ENCODE measurements at places on chromosomes 16 and 17.

DNA sequence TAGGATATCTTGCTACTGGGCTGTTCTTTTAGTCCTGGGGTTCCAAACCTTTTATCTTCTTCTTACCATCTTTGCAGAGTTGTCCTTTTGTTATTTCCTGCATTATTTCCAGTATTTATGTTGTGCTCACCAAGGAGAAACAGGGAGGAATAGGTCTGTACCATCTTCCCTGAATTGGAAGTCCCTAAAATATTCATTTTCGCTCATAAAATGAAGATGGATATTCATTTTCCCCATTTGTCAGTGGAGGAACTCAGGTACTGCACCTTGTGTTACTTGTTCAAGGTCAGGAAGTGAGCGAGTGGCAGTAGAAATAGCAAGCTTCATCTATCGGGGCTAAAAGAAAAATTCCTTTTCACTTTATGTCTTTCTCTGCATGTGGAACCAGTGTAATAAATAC lies 989.7 kb downstream of the CDH11 start:
- DNase-seq = no peak

GRCh38 chr17:29650396-29650795 lies 27.7 kb upstream of the CORO6 start:
- DNase-seq = no peak

DNA sequence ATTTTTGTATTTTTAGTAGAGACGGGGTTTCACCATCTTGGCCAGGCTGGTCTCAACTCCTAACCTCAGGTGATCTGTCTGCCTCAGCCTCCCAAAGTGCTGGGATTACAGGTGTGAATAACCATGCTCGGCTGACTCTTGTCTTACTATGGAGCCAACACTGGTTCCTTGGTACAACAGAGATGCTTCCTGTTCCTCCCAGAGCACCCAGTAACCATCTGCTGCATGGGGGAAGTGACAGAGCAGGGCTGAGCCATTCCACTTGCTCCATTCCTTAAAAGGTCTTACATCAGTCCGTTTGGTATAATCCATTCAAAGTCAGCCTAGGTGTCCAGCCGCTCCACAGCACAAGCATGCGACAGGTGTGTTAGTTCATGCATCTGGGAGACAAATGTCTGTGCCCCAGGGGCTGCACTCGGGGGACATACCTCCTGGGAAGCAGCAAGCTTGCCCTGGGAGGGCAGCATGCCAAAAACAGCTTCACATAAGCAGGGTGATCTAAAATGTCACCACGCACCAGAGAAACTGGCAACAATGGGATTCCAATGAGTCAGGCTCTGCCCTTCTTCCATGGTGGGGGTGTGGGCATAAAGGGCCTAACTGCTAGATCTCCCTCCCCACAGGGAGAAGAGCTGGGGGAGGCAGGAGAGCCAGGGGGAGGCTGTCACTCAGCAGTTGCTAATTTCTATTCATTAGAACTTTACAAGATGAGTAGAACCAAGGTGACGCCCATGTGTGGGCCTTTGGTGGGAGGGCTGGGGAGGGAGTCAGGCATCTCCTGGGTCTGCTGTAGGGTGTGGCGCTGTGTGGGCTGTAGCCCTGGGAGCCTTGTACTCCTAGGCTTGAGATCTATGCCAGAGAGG lies 35.5 kb downstream of the PIPOX start:
- DNase-seq = no peak

DNA sequence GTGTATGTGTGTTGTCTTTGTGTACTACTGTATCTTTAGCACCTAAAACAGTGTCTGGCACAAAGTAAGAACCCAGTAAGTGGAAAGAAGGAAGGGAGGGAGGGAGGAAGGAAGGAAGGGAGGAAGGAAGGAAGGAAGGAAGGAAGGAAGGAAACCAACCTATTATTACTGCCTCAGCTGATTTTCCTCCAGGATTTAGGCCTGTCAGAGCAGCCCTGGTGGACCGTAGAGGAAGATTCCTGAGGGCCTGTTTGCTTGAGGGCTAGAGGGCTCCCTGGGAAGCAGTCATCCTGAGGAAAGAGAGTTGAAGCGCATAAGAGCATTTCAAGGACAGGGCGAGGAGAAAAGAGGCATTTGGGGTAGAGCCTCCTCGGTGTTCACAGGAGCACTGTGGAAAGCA lies 61.5 kb downstream of the WSB1 start:
- DNase-seq = no peak

DNA sequence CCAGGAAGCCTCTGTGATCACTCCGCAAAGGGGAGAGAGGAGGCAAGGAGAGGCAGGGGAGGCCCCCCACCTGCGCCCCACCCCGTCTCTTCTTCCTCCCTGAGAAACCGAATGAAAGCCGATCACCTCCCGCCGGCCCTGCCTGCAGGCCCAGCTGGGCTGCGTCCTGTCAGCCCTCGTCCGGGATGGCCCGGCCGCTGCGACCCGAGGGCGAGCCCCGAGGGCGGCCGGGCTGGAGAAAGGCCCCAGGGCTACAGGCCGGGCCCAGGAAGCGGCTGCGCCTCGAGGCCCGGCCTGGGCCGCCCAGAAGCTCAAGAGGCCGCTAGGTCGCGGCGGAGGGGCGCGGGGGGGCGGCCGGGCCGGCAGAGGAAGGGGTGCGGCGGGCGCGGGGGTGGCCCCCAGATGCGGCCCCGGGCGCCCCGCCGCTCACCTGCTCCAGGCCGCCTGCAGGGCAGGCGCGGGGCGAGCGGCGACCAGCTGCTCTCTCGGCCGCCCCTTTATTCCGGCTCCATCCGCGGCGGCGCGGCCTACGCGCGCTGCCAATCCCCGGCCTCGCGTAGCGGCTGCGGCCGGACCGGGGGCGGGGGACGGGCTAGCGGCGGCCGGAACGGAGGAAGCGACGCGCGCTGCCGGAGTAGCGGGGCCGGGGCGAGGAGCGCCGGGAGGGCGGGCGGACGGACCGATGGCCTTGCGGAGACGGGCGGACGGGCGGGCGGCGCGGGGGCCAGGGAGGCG lies at the start of gene ZNF319:
Gene ZNF319 (minus strand): TSS at position 702 of the 735 bp plus-strand sequence. CDS start 2,407 bp downstream, outside the sequence.
- peak; percentile 23 for DNase-seq

GRCh38 chr16:28602529-28602928 lies 5.7 kb upstream of the SULT1A2 start:
- DNase-seq = no peak

DNA sequence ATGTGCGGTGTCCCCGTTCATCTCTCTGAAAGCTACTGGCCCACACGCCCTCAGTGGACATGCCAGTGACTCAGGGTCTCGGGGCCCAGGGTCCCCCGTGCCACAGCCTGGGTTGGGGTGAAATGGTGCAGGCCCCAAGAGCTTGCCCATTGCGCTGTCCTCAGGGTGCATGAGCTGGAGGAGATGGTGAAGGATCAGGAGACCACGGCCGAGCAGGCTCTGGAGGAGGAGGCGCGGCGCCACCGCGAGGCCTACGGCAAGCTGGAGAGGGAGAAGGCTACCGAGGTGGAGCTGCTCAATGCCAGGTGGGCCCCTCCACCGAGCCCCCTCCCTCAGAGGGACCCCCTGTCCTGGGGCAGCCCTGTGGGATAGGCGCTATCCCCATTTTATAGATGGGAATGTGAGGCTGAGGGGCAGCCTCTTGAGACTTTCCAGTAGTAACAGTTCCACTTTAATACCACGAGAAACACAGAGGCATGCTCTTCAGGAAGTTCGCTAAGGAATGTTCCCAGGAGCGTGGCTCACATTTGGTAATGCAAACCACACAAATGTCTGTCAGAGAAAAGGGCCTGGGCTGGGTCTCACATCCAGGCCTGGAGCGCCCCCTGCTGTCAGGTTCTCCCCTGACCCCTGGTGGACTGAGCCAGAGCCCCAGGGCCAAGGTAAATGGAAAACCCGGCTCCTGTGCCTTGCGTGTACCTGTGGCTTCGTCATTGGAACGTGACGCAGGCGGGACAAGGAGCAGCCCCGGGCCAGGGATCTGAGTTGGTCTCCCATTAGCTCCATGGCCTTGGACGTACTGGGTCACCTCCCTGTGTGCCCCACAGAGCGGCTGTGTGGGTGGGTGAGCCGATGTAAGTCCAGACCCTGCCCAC lies 133.7 kb downstream of the RAB11FIP4 start:
- DNase-seq = peak; percentile 86

GRCh38 chr17:46037722-46038255 lies 38.7 kb downstream of the STH start:
- no peak for DNase-seq

GRCh38 chr17:17022011-17022410 lies 20.2 kb upstream of the MPRIP start:
- DNase-seq = no peak

- no peak for DNase-seq
Measured at GRCh38 chr16:75236736-75237397, 14.6 kb downstream of the BCAR1 start.

- DNase-seq = no peak
Measured at GRCh38 chr16:75042426-75043174, 43.8 kb downstream of the ZNRF1 start.

DNA sequence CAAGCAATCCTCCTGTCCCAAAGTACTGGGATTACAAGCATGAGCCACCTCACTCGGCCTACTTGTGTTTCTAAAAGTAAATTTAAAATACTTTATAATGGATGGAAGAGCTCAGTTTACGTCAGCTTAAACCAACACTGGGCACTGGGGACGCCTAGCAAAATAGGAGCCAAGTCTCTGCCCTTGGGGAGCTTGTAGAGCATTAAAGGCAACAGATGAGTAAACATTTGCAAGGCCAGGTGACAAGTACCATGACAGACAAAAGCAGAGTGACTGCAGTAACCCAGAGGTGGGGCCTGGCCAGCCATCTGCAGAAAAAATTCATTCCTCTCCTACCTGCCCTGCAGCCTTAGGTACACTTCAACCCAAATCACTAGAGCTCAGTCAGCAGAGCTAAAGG lies 12.1 kb upstream of the NLK start:
- DNase-seq = no peak

- peak; percentile 10 for DNase-seq
Measured at GRCh38 chr16:53061701-53062159, 6.9 kb downstream of the CHD9 start.

DNA sequence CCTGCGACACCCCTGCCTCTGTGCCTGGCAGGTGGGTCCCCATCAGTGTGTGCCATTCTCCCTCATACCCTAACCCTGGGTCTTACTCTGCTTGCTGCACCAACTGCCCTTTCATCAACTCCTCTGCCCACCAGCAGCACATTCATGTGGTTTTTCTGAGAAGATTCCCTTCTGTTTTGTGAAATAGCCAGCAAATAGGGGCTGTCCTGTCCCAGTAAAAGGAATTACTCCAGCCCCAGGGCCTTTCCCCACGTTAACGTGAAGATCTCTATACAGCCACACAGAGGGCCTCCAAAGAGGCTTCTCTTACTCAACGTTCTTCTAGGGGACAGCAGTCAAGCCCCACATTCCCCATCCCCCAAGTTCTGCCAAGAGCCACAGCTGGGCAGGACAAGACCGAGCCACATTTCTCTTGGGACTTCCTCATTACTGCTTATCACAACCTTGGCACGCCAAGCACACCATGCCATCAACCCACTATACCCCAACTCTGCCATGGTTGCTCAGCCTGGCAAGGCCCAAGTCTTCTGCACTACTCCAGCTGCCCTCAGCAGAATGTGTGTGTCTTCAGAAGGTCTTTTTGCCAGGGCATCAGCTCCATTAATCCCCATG lies 18.7 kb upstream of the CCL2 start:
- no peak for DNase-seq

DNA sequence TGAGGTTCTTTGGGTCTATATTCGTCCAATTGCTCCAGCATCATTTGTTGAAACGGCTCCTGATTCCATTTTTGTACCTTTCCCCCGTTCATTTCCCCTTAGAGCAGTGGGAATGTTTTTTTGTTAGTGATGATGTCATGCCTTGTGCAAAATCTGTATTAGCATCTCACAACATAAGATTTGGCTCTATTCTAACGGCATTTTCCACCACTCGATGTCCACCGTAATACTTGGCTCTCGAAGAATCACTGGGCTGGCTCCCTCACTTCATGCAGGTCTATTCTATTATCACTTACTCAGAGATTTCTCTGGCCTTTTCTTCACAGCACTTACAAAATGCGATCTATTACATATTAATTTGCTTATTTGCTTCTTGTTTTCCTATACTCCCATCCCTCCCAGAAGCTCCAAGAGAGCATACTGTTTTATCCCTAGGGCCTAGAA lies 571 bp upstream of the NME1 start:
- no peak for DNase-seq

DNA sequence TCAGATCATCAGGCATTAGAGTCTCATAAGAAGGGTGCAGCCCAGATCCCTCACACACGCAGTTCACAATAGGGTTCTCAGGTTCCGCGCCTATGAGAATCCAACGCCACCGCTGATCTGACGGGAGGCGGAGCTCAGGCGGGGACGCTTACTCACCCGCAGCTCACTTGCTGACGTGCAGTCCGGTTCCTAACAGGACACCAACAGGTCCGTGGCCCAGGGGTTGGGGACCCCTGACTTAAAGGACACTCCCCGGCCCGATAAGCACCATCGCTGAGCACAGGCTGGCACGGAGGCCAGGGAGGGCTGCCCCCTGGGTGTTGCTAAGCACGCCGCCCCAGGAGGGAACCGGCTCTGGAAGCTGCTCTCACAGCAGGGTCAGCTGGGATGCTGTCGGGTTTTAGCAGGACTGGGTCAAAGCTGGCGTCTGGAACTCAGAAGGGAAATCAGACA lies 30.1 kb upstream of the BAHCC1 start:
- no peak for DNase-seq

GRCh38 chr16:53031323-53031942 lies 21.3 kb downstream of the CHD9NB start:
- DNase-seq = no peak

DNA sequence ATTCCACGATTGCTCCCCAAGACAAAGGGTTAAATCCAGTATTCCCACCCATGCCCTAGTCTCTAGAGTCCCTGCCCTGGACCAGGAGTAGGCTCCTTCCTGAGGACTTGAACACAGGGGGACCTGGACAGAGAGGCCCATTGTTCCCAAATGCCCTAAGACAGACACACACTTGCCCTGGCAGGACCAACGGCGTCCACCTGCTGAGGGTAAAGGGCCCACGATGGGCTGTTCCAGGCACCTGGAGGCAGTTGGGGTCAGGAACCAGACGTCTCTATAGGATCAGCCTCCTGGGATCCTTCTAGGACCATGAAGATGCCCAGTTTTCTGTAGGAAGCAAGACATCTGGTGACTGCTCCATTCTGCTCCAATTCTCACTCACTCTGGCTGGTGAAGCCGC lies 39.3 kb downstream of the TNFRSF13B start:
- DNase-seq = no peak

DNA sequence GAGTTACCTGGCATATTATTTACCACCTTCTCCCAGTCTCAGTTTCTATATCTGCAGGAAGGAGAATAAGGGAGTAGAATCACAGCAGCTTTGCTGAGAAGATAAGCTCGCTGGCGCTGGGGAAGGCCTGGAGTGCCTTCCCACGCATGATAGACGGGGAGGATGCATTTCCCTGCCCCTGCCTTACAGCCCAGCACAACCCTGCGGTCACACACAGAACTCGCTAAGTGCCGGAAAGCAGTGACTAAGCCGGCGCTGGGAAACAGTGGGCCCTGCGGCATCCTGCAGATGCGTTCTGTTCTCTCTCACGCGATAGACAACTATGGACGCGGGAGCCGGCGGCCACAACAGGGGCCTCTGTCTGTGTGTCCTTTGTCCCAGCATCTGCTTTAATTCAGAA lies 4.8 kb downstream of the CA5A start:
- DNase-seq = no peak

- DNase-seq = peak; percentile 49
Measured at GRCh38 chr17:2400474-2400866, 390 bp downstream of the MNT start.
